T-helper 17 cell (primary cell): ENCODE measurements at places on chromosomes 1 and 21.

GRCh38 chr1:46187106-46187869 lies 10.9 kb downstream of the POMGNT1 start:
- no peak for DNase-seq

GRCh38 chr1:44312399-44313196 lies 42.5 kb downstream of the ERI3 start:
- no peak for DNase-seq

DNA sequence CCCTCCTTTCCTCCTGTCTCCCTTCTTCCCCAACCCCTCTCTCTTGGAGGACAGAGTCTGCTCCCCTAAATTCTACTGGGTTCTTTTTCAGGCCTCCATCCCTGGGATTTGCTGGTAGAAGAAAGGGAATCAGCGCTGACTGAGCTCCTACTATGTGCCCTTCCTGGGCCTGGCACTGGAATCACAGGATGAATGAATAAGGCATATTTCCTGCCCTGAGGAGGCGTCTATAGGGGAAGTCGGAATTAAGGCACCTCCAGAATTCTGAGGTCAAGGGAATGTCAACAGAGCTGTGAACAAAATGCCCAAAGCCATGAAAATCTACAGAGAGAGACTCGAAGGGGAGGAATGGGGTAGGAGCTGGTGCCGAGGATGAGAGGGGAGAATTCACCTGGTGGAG lies 17.4 kb upstream of the BTG2 start:
- DNase-seq = no peak

- DNase-seq = no peak
These were observed 36.5 kb upstream of the ADAMTS1 start for GRCh38 chr21:26881504-26882228.

DNA sequence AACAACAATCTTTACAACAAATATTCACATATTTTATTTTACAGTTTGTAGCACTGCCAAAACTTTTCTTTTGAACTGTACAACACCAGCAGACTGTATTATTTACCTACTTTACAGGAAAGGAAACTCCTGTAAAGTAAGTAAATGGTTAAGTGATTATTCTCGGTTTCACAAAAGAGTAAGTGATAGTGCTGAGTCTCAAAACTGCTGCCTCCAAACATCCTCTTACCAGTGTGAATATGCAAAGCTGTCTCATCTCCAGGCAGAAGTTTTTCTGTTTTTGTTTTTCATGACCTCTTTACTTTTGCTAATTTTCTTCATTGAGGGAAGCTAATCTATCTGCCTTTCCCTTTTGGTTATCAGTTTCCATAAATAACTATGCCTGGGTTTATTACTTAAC lies 286.7 kb downstream of the SRGAP2C start:
- no peak for DNase-seq
